ENCODE measurements at places on chromosomes 6 and 20. TPM values are rescaled to one million over a fixed set of nuclear protein-coding genes. Genes with fewer than 3 reads are reported as not detected.

The KCNQ2 gene
- 8.4 TPM for polyA plus RNA-seq

- H3K4me3 ChIP-seq = no peak overlapping the region
- H3K27ac ChIP-seq = no peak overlapping the region
- DNase-seq = no peak
Observed at GRCh38 chr20:11826334-11826733, 91.4 kb upstream of the BTBD3 start.

- H3K4me1 ChIP-seq = peaks cover 12% of the 10 kb centered on the region
- no peak overlapping the region for H3K27ac ChIP-seq
- no peaks in the 10 kb centered on the region for H3K27me3 ChIP-seq
- H3K36me3 ChIP-seq = no peaks in the 10 kb centered on the region
- no peak for DNase-seq
- no peak overlapping the region for H3K4me3 ChIP-seq
Observed at GRCh38 chr6:148332088-148332487, 10.6 kb upstream of the SASH1 start.

DNA sequence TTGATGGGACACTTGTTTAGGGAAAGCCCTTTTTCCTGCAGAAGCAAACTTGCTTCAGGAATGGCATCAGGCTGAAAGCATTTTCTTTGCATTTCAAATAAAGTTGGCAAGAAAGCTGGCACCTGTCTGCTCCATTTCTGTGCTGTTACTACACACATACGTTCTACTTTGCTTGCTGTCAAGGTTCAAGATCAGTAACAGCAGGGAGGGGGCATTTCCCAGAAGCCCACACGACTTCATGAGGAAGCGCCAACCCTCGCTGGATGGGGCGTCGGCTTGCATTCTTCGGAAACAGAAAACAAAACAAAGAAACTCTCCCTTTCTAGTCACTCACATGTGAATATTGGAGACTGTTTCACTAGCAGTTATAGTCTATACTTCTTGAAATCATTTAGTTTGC lies 46.4 kb downstream of the AKAP12 start:
- no peaks in the 10 kb centered on the region for H3K27me3 ChIP-seq
- no peak overlapping the region for H3K4me3 ChIP-seq
- no peaks in the 10 kb centered on the region for H3K36me3 ChIP-seq
- no peak for DNase-seq
- peaks cover 5% of the 10 kb centered on the region for H3K4me1 ChIP-seq

The PM20D2 gene
- 23.9 TPM for polyA plus RNA-seq

DNA sequence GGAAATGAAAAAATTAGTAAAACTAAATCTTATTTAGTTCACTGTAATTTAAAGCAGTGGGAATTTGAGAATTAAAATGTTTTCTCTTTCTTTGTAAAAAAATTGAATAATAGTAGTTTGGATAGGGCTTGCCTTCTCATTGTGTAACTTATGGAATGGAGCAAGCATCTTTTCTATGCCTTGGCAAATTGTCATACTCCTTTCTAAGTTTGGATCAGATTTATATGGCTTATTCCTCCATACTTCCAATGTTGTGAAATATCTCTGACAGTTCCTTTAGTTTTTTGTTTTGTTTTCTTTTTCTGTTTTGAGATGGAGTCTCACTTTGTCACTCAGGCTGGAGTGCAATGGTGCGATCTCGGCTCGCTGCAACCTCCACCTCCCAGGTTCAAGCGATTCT lies 176.4 kb downstream of the SAMD5 start:
- H3K4me1 ChIP-seq = no peaks in the 10 kb centered on the region
- peak; percentile 24 for DNase-seq
- H3K36me3 ChIP-seq = no peaks in the 10 kb centered on the region
- H3K4me3 ChIP-seq = no peak overlapping the region
- no peaks in the 10 kb centered on the region for H3K27me3 ChIP-seq

DNA sequence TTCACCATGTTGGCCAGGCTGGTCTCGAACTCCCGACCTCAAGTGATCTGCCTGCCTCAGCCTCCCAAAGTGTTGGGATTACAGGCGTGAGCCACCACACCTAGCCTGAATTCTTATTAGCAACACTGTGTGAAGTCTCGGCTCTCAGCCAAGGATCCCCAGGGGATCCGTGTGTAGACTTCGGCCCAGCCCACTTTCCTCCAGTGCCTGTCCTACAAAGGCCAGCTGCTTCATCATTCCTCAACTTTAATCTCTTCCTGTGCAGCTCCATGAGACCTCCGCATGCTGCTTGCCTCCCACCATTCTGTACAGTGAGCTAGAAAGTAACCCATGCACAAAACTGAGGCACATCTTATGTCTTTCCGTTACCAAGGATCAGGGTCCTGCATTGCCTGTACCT lies 71.8 kb downstream of the SAMD3 start:
- no peak overlapping the region for H3K27ac ChIP-seq
- H3K27me3 ChIP-seq = no peaks in the 10 kb centered on the region
- H3K4me1 ChIP-seq = no peaks in the 10 kb centered on the region
- DNase-seq = no peak

The SLPI gene
- polyA plus RNA-seq = 5.8 TPM

DNA sequence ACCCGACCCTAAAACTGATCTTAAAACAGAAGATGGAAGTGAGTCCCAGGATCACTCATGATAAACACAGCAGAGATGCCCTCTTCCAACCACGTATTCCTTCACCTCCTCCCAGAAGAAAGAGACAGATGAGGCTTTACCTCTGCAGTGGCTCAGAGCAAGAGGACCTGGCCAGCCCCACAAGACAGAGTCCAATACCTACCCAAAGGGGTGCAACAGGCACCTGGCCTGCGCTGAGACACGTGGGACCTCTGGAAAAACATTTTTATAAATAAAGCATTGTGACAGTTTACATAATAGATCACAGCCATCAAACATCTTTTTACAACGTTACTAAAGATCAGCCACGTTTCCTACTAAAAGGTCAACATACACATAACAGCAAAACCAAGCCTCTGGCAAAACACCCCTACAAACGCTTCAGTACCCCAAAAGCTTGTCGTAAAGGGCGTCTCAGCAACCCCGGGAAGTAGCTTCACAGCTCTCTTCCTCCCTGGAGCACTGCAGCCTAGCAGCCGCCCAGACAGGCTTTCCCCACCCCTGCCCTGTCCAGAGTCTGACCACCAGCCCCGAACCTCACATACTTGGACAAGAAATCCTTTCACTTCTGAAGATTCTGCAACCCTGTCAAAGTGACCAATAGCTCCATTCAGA lies 2.9 kb downstream of the TAF4 start:
- no peaks in the 10 kb centered on the region for H3K36me3 ChIP-seq
- peaks cover 60% of the 10 kb centered on the region for H3K4me1 ChIP-seq
- H3K27me3 ChIP-seq = no peaks in the 10 kb centered on the region
- no peak overlapping the region for H3K27ac ChIP-seq
- no peak overlapping the region for H3K4me3 ChIP-seq
- no peak for DNase-seq

The ENPP5 gene
- 8.7 TPM for polyA plus RNA-seq

The FOXF2 gene
- 62.0 TPM for polyA plus RNA-seq

The BHLHE23 gene
- not detected for polyA plus RNA-seq

The NR2E1 gene
- polyA plus RNA-seq = not detected

DNA sequence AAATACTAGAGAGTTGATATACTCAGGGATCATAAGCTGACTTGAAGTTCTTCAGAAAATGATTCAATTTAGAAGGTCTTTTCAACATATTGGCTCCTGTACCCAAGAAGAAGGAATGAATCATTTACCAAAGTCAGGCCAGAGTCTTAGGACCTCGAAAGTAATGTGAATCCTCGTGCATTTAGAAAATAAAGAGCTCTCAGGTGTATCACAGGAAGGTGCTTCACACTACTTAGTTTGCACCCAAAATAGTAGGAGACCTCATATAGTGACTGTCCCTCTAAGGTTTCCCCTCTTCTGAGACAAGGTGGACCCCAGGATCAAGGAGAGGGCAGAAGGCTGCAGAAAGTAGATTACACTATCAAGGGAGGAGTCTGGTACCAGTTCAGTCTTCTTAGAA lies 71.8 kb downstream of the F13A1 start:
- no peaks in the 10 kb centered on the region for H3K27me3 ChIP-seq
- no peaks in the 10 kb centered on the region for H3K4me1 ChIP-seq
- DNase-seq = no peak
- no peak overlapping the region for H3K4me3 ChIP-seq
- H3K27ac ChIP-seq = no peak overlapping the region
- no peaks in the 10 kb centered on the region for H3K36me3 ChIP-seq

The MEP1A gene
- 0.06 TPM for polyA plus RNA-seq

The RFX6 gene
- 1.8 TPM for polyA plus RNA-seq

The TREML4 gene
- polyA plus RNA-seq = not detected

- no peak overlapping the region for H3K4me3 ChIP-seq
- no peak for DNase-seq
- H3K36me3 ChIP-seq = no peaks in the 10 kb centered on the region
- H3K4me1 ChIP-seq = peaks cover 4% of the 10 kb centered on the region
- H3K27me3 ChIP-seq = peaks cover 56% of the 10 kb centered on the region
- no peak overlapping the region for H3K27ac ChIP-seq
Observed at GRCh38 chr6:21668795-21669194, 75.2 kb downstream of the SOX4 start.

DNA sequence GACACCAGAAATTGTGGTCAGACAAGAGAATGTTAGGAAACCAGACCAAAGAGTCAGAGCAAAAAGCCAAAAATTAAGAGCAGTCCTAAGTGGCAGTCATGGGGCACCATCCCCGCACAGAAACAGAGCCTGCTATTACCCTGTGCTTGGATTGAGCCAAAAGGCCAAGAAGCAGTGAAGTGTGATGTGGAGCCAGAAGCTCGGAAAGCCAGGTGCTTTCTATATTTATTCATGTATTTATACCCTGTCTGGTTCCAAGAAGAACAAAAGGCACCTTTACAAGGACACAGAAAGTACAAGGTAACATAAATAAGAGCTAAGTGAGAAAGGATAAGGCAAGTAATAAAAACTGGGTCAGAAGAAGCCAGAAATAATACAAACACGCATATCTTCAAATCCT lies 336.2 kb upstream of the CNR1 start:
- no peaks in the 10 kb centered on the region for H3K36me3 ChIP-seq
- no peaks in the 10 kb centered on the region for H3K27me3 ChIP-seq
- no peaks in the 10 kb centered on the region for H3K4me1 ChIP-seq
- H3K4me3 ChIP-seq = no peak overlapping the region

DNA sequence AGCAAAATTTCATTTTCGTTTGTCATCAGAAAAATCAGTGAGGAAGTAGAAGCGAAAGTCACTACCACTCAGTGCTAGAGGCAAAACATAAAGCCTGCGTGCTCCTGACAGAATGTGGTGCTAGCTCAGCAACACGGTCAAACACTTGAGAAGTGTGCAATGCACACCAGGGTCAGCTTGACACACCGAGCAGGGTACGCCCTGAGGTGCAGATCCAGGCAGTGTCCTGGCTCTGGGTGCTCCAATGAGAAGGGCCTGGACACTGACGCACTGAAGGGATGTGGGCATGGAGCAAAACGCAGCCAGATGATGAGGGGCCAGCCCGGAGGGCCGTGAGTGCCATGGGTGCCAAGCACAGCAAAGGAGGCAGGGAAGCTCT lies 5.9 kb downstream of the RNASET2 start:
- DNase-seq = no peak
- no peaks in the 10 kb centered on the region for H3K27me3 ChIP-seq
- peak overlapping the region; percentile 82 for H3K27ac ChIP-seq
- no peak overlapping the region for H3K4me3 ChIP-seq
- peaks cover 24% of the 10 kb centered on the region for H3K36me3 ChIP-seq
- H3K4me1 ChIP-seq = peaks cover under 1% of the 10 kb centered on the region

GRCh38 chr20:3204124-3204794 lies at the start of gene DDRGK1:
Gene DDRGK1 (minus strand): TSS chr20:3204682. CDS start chr20:3204627, 55 bp downstream.
- H3K27me3 ChIP-seq = no peaks in the 10 kb centered on the region
- peak; percentile 87 for DNase-seq
- peak within 1 kb of the TSS; percentile 87 for H3K27ac ChIP-seq
- peaks cover 18% of the 10 kb centered on the region for H3K4me1 ChIP-seq
- H3K4me3 ChIP-seq = peak within 1 kb of the TSS; percentile 88

- H3K4me3 ChIP-seq = no peak overlapping the region
- no peaks in the 10 kb centered on the region for H3K27me3 ChIP-seq
- DNase-seq = no peak
- no peaks in the 10 kb centered on the region for H3K4me1 ChIP-seq
Observed at GRCh38 chr6:129206821-129207220, 323.9 kb downstream of the LAMA2 start.

The CLPSL1 gene
- not detected for polyA plus RNA-seq

The EPB41L1 gene
- 38.8 TPM for polyA plus RNA-seq

DNA sequence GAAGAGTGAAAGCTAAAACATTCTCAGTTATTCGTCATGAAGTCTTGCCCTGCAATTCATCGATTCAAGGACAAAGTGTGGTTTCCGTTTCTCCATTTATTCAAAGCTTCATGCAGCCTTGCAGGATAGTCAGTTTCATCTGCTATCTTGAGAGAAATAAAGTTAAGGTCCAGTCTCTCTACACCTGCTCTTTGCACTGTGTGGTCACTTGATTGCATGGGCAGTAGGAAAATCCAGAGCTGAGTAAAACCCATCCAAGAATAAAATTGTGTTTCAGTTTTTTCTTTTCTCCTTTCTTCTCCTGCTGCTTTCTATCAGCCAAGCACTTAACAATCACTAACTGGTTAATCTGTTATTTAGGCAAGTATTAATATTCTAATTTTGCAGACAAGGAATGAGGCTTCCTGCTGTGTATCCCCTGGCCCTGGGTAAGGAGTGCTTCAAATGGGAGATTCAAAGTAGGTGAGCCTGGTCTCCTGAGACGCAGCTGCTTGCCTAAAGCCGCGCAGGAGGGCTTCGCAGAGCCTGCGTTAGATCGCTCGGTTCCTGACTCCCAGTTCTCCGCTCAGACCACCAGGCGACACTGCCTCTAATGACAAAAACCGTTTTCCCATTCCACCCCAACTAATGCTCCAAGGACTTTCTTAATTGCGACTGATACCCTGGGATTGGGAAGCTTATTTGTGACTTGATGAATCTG lies 808.3 kb downstream of the TFAP2A start:
- no peak overlapping the region for H3K4me3 ChIP-seq
- no peaks in the 10 kb centered on the region for H3K4me1 ChIP-seq
- no peaks in the 10 kb centered on the region for H3K36me3 ChIP-seq
- H3K27me3 ChIP-seq = no peaks in the 10 kb centered on the region
- no peak for DNase-seq

GRCh38 chr20:3208786-3209256 lies 477 bp upstream of the ITPA start:
- H3K27me3 ChIP-seq = no peaks in the 10 kb centered on the region
- peak overlapping the region; percentile 77 for H3K27ac ChIP-seq
- peak overlapping the region; percentile 78 for H3K4me3 ChIP-seq
- peaks cover 27% of the 10 kb centered on the region for H3K4me1 ChIP-seq
- no peaks in the 10 kb centered on the region for H3K36me3 ChIP-seq

The LY6G5C gene
- 3.6 TPM for polyA plus RNA-seq

The FAM83C gene
- not detected for polyA plus RNA-seq

DNA sequence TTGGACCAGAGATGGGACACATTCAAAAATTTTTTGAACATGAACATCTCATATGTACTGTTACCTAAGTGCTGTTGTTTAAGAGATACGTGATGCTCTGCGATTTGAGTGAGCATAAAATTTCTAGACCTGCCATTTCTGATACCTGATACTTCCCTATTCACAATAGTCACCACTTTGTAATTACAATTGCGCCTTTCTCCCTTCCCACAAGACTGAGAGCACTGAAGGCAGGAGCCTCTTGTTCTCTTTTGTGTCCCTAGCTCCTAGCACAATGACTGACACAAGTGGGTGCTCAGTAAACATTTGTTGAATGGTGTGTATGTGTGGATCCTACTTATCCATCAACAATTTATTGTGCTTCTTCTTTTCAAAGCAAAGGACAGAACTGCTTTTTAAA lies 92.8 kb upstream of the TMEM30A start:
- no peaks in the 10 kb centered on the region for H3K36me3 ChIP-seq
- DNase-seq = no peak
- no peak overlapping the region for H3K4me3 ChIP-seq
- H3K4me1 ChIP-seq = no peaks in the 10 kb centered on the region
- H3K27me3 ChIP-seq = no peaks in the 10 kb centered on the region
